ENCODE measurements at places on chromosomes 3 and 15.

DNA sequence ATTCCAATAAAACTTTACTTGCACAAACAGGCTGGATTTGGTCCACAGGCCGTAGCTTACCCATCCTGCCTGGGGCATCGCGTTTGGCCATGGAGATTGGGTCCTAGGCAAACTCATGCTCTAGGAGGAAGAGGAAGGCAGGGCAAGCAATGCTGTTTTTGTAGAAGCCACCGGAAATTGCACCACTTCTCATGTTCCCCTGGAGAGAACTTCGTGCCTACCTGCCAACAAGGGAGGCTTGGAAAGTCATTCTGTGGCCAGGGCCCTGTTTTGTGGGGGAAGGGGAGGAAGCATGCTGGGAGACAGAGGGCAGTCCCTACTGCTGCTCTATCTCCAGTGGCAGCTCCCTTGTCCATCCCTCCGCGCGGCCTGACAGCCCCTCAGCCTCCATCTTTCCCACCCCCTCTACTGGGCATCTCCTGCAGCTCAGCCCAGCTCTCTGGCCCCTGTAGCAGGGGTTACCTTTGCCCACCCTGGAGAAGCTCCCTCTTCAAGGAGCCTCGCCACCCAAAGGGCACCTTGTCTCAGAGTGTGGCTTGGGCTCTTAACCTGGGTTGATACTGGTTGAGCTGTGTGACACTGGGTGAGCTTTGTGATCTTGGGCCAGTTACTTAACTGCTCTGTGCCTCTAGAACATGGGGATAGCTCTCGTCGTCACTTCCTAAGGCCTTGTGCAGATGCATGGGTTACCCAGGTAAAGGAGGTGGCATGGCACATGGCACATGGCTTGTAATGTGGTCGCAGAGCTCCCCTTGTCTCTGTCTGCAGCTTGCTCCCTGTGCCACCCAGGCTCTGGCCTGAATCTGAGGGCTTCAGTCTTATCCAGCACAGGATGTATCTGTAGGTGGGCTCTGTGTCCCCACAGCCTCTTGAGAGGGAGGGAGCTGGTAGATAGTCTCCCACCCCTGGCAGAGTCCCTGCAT, 6.1 kb downstream of the ABTB1 start:
- DNase-seq = no peak

DNA sequence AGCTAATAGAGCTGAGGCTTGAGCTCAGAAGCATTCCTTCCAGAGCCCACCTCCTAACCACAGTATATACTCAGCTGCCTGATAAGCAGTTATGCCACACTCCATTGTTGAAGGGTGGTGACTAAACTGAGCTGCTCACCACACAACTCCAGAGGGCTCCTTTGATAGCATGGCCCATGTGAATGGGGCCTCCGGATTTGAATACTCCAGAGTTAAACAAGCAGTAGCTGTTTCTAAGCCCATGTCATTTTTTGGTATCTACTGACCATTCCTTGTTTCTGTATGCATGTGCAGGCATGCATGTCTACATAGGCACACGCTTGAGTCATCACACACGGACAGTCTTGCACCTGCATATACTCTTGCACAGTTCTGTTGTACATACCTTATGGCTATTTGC, 28.9 kb downstream of the IGSF10 start:
- no peak for DNase-seq

DNA sequence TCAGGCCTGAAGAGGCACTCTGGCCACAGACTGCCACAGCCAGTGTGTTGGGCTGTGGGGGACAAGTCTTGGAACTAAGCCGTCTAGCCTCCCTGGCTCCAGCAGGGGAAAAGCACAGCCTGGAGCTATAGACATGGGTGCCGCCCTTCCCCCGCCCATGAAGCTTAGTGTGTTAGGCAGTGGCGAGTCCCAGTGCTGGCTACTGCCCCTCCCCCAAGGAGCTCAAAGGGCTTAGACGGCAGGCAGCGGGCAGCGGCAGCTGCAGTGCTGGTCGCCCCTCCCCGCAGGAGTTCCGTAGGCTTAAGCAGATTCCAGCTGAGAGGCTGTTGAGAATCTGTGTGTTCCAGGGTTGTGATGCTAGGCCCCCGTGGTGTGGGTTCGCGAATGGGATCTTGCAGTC, 135.8 kb upstream of the RORA start:
- no peak for DNase-seq

- no peak for DNase-seq
Observed at GRCh38 chr3:119336823-119337222, 42.6 kb downstream of the ARHGAP31 start.

DNA sequence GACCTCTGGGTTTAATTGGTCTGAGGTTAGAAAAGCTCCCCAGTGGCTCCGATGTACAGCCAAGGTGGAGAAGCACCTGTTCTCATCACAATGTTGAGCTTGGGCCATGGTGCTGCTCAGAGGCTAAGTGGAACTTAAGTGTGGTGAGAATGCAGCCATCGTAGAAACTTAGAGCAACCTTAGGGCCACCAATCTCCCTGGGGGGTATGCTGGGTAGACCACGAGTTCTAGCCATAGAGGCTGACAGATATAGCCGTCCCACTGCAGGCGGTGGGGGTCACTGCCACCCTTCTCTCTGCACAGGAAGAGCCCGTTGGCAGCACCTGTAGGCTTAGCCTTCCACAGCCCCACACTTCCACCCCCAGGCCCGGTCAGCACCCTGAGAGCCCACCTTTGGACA, 38.0 kb downstream of the MGLL start:
- no peak for DNase-seq

GRCh38 chr3:137108699-137109440, 151.1 kb downstream of the IL20RB start:
- no peak for DNase-seq

- DNase-seq = no peak
Observed at GRCh38 chr3:159266779-159267178, 464.9 kb downstream of the MFSD1 start.

GRCh38 chr3:117084739-117085270, 375.2 kb downstream of the TUSC7 start:
- DNase-seq = no peak

- DNase-seq = no peak
Observed at GRCh38 chr3:115165701-115166100, 18.6 kb upstream of the ZBTB20 start.

DNA sequence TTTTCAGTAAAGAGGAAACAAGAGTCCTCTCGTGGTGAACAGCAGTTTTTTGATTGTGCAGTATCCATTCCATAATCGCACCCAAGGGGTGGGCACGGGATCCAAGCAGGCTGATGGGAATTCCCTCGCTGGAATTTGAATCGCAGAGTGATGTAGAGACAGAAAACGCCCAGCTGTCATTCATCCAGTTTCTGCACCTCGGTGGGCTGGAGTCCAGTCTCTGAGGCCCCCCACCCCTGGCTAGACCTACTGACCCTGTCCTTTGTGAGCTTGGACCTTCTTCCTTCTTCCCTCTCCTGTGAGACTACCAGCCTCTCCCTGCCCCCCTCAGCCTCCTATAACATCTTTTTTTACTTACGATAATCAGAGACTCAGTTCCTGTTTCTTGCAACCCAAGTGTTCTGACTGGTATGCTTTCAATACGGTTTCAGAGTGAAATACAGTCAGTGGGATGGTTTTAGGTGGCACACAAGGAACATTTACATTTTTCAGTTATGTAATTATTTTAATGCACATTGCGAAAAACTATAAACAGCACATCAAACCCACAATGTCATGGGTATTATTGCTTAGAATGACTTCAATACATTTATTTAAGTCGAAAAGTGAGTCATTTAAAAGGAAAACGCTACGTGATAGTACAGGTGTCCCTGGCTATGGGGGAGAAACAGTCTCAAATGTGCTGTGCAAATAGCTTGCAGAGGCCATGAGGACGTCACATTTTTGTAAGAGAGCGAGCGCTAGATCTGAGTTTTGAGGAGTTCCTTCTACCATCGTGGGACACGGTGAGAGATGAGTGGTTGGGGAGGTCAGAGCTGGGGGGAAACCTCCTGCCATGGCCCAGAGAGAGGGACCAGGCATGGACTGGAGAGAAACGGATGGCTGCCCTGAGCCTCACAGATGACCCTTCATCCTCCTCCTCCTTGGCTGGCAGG, 37.5 kb upstream of the CHST2 start:
- DNase-seq = peak; percentile 90

- DNase-seq = no peak
Observed at GRCh38 chr3:111727843-111728565, 131.1 kb upstream of the PHLDB2 start.

GRCh38 chr3:197196192-197196591, 102.2 kb downstream of the DLG1 start:
- DNase-seq = no peak

DNA sequence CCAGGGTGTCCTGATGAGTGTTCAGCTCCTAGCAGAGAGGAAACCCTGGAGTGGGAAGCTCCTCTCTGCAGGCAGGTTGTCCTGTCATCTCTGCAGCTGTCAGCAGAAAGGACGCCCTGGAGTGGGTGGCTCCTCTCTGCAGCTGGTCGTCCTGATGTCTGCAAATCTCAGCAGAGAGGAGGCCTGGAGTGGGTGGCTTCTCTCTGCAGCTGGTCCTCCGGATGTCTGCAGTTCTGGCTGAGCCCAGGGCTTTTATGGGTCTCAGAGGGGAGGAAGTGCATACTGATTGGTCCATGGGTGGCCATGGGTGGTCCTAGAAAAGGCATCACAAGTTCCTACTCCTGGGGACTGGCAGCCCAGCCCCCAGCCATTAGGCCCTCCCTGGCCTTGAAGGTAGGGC, 102.6 kb upstream of the BNIP2 start:
- DNase-seq = no peak

DNA sequence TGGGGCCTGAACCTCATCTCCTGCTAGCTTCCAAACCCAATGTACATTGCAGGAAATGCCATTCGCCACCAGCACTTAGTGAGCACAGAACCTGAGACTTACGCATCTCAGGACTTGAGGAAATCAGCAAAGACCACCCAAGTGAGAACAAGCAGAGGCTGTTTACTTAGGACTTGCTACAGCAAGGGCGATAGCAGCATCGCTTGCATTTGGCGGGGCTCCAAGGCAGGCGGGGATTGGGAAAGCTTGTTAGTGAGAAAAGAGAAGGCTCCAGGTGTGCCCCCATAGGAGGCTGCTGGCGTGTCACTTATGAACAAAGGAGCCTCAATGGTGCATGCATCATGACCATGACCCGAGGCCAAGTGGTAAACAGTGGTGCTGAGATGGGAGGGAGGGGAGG, 19.7 kb downstream of the SLC6A20 start:
- DNase-seq = no peak

DNA sequence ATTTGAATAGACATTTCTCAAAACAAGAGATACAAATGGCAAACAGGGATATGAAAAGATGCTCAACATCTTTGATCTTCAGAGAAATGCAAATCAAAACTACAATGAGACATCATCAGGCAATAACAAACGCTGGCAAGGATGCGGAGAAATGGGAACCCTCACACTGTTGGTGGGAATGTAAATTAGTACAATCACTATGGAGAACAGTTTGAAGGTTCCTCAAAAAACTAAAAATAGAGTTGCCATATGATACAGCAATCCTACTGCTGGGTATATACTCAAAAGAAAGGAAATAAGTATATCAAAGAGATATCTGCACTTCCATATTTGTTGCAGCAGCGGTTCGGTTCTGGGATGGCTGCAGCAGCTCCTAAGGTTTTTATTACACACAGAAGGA, 16.8 kb upstream of the LARS2 start:
- no peak for DNase-seq

DNA sequence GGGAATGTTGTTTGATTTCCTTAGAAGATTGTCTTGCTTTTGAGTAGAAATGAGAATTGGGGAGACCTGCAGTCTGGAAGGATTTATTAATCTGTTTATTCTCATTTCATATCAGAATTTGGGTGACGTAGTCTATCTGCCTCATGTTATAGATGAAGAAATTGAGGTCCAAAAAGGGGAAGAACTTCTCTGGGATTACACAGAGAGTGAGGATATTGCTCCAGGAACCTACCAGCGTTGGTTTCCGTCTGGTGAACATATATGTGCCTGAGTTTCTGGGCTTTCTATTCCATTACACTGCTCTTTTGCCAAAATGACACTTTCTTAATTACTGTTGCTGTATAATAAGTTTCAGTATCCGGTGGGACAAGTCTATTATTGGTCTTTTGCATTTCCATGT, 51.8 kb downstream of the CTDSPL start:
- no peak for DNase-seq

DNA sequence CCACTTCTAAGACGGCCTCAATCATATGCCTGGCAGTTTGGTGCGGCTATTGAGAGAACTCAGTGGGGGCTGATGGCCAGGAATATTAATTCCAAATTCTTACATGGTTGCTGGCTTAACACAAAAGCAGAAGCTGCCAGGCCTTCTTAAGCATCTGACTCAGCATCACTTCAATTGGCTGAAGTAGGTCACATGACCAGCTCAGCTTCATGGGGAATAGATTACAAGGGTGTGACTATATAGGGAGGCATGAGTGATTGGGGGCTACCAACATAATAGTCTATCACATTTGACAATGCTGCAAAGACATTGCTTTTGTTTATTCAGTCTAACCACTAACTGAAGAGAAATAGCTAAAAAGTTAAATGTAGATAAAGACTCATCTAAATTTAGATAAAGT, 101.6 kb upstream of the ANKRD28 start:
- no peak for DNase-seq

DNA sequence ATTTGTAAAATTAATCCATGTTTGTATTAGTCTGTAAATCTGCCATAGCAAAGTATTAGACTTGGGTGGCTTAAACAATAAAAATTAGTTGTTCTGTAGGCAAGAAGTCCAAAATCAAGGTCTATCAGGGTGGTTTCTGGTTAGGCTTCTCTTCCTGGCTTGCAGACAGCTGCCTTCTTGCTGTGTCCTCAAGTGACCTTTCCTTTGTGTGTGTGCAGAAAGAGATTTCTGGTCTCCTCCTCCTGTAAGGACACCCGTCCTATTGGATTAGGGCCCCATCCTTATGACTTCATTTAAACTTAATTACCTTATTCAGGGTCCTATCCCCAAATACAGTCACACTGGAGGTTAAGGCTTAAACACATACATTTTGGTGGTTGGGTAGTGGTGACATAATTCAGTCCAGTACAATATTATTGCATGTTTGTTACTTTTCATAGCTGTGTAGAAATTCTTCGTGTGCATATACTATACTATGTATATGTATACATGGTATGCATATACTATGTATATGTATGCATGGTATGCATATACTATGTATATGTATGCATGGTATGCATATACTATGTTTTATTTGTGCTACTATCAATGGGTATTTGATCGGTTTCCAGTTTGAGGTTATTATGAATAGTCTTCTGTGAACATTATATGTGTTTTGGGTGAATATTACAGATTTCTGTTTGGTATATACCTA, 57.9 kb upstream of the RNU6-1 start:
- no peak for DNase-seq

Measured in GM12864 (cell line).